Upper lobe of right lung (tissue), 1 donor: ENCODE measurements at places on chromosomes 7 and 10. TPM values are rescaled to one million over a fixed set of nuclear protein-coding genes. Genes with fewer than 3 reads are reported as not detected.

The ELN gene
- 231 TPM for total RNA-seq

The PDZD7 gene
- total RNA-seq, result 1.6 TPM

The NXPH1 gene
- total RNA-seq, result not detected

The ERVW-1 gene
- not detected for total RNA-seq

The OR2A1 gene
- total RNA-seq, result not detected

The GIMAP5 gene
- 41.8 TPM for total RNA-seq

The PLEKHS1 gene
- total RNA-seq, result not detected
